ENCODE measurements at places on chromosomes 12 and 14.

GRCh38 chr12:98908866-98909265 lies 263.8 kb downstream of the APAF1 start:
- no peak for DNase-seq

DNA sequence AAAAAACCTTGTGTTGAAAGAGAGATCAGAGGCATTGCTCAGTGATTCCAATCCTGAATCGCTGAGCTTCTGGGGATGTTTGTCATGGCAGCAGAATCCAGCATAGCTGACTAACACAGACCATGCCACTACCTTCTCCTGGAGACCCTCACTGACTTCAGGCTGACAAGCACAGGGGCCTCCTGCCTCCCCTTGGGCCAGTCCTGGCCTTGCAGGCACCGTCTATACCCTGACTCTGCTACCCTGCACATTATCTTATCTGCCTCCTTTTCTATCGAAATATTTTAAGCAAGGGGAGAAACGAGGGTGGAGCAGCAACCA lies 139.8 kb downstream of the KIF26A start:
- no peak for DNase-seq

DNA sequence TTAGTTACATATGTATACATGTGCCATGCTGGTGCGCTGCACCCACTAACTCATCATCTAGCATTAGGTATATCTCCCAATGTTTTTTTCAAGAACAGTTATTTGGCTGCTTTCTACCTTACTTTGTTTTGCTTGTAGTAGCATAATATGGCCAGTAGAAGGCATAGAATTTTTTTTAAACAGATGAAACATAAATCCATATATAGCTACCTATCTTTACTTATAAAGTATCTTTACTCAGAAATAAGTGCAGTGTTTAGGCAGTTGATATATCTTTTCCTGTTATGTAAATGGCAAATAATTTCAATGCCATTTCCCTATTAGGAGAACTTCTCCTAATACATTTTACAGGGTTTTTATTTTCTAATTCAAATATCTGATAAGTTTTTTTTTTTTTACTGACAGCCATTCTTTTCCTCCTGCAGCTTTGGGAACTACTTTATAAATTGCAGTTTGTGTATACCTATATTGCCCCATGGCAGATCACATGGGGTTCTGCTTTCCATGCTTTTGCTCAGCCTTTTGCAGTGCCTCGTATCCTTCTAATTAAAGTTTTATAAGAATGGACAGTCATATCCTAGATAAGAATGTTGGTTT lies 143.1 kb downstream of the PCNX1 start:
- no peak for DNase-seq

DNA sequence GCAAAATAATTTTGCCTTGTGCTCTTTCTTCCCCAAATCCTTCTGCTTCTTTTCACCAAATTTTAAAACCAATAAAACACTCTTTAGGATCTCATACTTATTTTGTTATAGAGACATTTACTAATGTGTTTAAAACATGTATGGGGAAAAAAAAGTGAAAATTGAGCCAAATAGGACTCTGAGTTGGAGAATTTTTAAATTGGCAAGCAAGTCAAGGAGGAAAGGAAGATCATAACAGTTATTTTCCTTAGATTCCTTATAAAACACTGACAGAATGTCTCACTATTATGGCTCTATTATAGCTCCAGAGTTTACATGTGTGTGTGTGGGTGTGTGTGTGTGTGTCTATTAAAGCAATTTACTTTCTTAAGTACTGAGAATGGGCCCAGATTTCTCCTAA lies 220.5 kb downstream of the SLC6A15 start:
- DNase-seq, result no peak

- no peak for DNase-seq
Measured at GRCh38 chr14:92421751-92422150, 91.8 kb upstream of the RIN3 start.

DNA sequence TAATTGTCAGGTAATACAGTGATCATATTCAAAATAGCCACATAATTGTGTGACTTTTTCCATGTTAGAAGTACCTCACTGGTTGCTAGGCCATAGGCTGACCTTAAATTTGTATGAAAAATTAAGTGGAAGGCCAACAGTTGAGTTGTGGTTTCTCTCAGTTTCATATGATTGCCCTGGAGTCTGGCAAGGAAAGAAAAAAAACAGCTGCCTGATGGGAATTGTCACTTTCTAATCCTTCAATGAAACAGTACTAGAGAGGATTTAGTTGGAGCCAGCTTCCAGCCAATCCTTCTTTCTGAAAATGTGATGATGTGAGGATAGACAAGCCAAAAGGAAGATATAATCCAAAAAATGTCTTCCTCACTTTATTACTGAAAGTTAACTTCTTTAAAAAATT lies 113.6 kb downstream of the ALX1 start:
- DNase-seq, result no peak

DNA sequence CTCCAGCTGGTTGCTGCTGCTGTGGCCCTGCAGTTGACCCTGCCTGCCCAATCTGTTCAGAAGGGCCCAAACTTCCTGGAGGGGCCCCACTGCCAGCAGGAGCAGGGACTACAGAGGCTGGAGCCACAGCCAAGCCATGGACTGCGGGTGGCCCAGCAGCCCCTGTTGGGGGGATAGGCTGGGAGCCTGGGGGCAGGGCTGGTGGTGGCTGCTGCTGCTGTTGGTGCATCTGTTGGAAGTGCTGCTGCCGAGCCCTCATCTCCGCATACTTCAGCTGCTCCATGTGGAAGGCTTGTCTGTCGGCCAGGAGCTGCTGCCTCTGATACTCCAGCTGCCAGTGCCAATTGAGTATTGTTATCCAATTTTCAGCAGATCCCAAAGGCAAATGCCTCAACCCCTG lies 7.2 kb downstream of the MYL6 start:
- DNase-seq, result no peak

DNA sequence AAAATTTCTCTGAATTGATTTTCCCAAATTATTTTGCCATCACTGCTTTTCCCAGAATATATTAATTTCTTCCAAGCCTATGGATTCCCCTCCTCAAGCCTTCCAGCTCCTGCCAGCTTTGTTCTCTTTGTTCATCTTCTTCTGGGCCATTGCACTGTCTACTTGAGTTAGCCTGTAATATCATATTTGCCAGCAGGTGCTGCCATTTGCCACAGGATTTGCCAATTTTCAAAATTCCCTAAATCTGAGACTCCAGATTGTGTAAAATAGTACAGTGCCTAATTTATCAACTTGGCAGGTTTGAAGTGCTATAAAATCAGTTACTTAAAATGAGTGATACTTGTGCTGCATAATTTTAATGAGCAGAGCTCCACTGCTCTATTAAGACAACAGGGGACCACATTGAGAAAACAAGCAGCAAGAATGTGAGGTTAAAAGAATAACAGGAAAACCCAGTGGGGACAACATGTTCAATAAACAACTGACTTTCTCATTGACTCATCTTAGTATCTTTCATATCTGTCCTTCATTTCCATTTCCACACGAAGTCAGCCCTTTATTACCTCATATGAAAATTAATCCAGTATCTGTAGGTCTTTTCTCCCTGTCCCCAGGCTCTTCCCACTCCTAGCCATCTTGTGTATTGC lies 84.6 kb upstream of the CCDC196 start:
- DNase-seq, result peak; percentile 6

DNA sequence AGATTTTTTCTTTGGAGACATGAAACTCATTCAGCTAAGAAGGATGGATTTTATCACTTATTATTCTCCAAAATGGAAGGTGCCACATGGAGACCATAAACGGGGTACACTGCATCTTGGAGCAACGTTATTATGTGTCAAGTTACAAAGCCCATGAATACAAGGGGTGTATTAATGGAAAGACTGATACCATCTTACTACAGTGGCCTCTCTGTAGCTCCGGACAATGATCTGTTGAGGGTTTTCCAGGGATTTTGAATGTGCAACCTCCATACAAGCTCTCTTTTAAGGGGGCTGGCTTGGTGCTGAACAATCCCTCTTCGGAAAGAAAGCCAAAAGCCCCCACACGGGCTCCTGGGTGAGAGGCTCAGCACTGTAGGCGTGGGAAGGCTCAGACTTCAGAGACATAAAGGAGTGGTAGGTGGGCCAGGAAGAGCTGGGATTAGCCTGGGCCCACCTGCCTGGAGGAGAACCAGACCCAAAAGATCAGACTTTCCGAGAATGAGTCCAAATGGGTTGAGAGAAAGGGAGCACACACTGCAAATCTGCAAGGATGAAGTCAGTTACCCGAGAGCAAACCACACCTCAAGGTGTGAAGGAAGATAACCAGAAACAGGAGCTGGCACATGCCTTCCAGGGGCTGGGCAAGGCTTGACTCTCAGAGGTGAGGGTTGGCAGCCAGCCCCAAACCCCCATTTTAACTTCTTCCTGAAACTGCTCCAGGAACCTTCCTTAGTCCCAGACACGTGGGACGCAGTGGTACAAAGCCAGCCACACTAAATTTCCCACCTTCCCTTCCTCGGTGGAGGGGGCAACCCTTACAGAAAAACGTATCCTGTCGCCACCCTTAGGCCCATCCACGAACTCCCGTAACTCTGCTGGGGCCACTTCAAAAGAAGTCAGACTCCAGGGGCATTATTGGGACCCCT lies 1.5 kb downstream of the VPS37B start:
- DNase-seq, result no peak

GRCh38 chr12:131610891-131611290 lies 100.0 kb upstream of the SFSWAP start:
- DNase-seq, result no peak

- no peak for DNase-seq
Measured at GRCh38 chr14:72779679-72780078, 114.2 kb downstream of the DPF3 start.

DNA sequence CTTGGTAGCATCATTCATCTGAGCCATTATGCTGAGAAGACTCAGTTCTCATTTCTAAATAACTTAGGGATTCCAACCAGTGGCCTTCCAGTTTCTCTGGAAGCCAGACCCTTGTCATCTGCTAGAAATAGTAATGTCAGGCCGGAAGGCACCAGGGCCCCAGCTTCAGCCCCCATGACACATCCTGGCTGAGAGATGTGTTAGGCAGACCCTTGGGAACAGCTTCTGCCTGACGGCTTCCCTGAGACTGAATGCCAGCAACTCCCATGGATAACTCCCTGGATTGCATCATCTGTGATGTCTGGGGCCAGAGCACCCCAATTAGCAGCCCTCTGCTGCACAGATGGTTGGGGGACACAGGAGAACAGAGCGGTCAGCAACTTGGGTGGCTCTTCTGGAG lies 583.5 kb upstream of the TBX3 start:
- DNase-seq, result no peak

DNA sequence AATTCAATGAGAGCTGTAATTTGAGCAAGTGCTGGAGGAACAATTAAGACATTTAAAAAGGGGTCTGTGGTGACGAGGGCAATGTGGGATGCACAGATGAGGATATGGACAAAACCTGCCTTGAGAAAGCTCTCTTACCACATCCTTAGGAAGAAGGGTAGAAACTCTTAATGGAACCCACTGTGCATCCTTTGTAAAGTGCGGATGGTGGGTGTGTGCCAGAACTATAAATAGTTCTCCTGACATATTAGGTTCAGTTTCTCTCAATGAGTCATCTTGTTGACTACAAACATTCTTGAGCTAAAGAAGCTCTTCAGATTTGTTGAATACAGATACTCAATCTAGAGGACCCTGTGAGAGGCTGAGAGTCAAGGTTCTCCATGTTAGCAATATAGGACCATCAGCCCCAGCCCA lies 106.1 kb upstream of the ANO4 start:
- DNase-seq, result no peak

- peak; percentile 59 for DNase-seq
Measured at GRCh38 chr14:90382491-90383125, 14.2 kb upstream of the CALM1 start.

DNA sequence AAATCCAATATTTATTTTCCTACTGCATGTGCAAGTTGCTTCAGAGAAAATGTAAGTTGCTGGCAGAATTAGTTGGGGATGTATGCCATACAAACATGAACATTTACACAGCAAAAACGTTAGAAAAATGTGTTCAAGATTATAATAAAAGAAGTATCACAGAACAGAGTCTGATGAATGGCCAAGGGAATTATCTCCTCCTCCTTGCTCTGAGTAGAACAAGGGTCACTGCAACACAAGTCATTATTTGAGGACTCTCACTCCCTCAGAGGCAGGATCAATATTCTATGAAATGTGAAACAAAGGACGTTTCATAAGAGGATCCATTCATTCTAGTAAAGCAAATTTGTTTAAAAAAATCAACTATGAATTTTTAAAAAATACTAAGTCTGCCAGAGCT lies 177.8 kb downstream of the PRKD1 start:
- no peak for DNase-seq

DNA sequence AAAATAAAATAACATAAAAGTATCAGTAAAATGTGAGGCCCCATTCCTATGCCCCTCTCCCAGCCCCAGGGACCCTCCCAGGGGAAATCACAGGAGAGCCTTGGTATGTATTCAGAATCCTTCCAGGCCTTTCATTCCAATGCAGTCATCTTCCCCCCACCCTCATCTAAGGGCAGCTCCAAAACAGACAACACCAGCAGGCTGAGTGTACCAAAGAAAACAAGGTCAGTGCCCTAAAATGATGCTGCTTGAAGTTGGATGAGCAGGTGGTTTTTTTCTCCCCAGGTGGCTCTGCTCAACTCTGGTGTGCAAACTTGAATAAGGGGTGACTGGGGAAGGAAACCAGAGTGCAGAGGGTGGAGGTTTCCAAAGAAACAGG lies 56.2 kb downstream of the TSPAN9 start:
- DNase-seq, result no peak

GRCh38 chr12:11922361-11922760 lies 148.4 kb upstream of the BCL2L14 start:
- no peak for DNase-seq

- peak; percentile 11 for DNase-seq
Measured at GRCh38 chr12:105330931-105331804, 677 bp downstream of the C12orf75 start.

GRCh38 chr14:93116676-93117200 lies 1.0 kb upstream of the ITPK1 start:
- DNase-seq, result no peak

GRCh38 chr14:47543459-47543858 lies 131.9 kb downstream of the MDGA2 start:
- no peak for DNase-seq

- no peak for DNase-seq
Measured at GRCh38 chr14:100410056-100410565, 87.0 kb downstream of the SLC25A47 start.

- no peak for DNase-seq
Measured at GRCh38 chr14:104305511-104306449, 167.4 kb downstream of the KIF26A start.

DNA sequence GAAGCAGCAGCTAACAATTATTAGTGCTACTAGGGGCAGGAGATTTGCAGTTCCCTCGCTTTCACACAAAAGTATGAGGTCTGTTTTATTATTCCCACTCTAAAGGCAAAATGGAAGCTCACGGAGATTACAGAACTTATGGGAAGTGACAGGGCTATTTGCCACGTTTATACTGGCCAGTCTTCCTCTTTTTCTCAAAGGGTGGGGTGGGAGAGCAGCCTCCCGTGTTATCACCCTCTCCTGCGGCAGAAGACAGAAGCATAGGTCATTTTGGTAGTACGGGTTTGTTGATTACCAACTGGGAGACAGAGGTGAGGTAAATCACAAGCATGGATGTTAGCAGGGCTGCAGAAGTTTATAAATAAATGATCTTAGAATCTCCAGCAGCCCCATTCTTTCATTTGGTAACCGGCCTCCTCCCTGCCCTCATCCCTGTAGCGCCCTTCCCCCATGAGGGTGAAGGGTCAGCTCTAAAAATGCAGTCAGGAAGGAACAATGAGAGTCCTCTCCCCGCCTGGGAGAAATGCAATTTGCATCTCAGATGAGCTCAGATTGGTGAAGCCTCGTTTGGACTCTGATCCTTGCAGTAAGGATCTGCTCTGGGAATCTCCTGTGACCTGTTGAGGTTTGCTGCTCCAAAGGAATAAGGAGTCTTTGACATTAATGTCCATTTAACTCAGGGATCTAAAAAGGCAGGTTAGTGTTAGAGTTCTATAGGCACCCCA lies 44.7 kb upstream of the SINHCAF start:
- DNase-seq, result no peak

- DNase-seq, result no peak
Measured at GRCh38 chr12:129848876-129849275, 54.9 kb downstream of the TMEM132D start.
